Neural progenitor cell (in vitro differentiated cells): ENCODE measurements at places on chromosomes 3 and 15.

GRCh38 chr3:172359231-172359630 lies 89.0 kb downstream of the GHSR start:
- H3K36me3 ChIP-seq, result no peaks in the 10 kb centered on the region
- no peaks in the 10 kb centered on the region for H3K27me3 ChIP-seq
- no peaks in the 10 kb centered on the region for H3K4me1 ChIP-seq
- no peak overlapping the region for H3K27ac ChIP-seq
- no peak for DNase-seq
- H3K4me3 ChIP-seq, result no peak overlapping the region

DNA sequence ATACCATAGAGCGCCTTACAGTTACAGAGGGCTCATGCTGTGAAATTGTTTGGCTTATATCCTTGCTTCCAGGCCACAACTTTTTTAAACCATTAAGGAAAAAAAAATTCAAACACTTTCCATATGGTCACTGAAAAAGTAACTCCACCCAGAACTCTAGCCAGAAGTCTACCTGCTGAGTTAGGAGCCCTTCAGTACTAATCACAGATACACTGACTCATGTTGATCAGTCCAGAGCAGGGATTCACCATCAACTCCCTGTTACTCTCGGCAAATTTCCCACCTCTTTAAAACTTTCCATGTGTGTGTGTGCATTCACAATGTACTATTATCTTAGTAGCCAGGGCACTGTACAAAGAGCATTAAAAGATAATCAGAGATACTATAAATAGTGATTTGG lies 372.8 kb downstream of the MAGI1 start:
- H3K27me3 ChIP-seq, result no peaks in the 10 kb centered on the region
- H3K4me1 ChIP-seq, result no peaks in the 10 kb centered on the region
- no peaks in the 10 kb centered on the region for H3K36me3 ChIP-seq
- H3K27ac ChIP-seq, result no peak overlapping the region

DNA sequence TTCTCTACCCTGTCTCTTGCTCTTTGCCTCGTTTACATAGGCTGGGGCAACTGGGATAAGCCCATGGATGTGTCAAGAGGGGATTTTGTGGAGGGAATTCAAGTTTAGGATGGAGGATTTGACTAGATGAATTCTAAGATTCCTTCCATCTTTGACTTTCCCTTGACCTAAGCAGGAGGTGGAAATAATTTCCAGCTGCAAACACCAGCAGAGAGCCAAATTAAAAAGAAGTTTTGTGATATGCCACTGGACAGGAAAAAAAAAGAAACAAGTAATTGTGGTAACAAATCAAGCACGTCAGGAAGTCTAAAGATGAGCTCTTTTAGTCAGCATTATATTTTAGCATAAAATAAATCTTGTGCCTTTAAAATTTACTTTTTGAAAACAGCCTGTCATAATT lies 49.8 kb downstream of the KCNMB2 start:
- H3K36me3 ChIP-seq, result no peaks in the 10 kb centered on the region
- no peaks in the 10 kb centered on the region for H3K27me3 ChIP-seq
- no peak overlapping the region for H3K4me3 ChIP-seq
- H3K27ac ChIP-seq, result no peak overlapping the region
- no peak for DNase-seq

- no peak overlapping the region for H3K27ac ChIP-seq
- H3K27me3 ChIP-seq, result no peaks in the 10 kb centered on the region
- no peak overlapping the region for H3K4me3 ChIP-seq
- no peaks in the 10 kb centered on the region for H3K36me3 ChIP-seq
Measured at GRCh38 chr15:67479781-67480505, 41.0 kb upstream of the C15orf61 start.

- H3K27me3 ChIP-seq, result no peaks in the 10 kb centered on the region
- peaks cover 20% of the 10 kb centered on the region for H3K4me1 ChIP-seq
- peak overlapping the region; percentile 55 for H3K27ac ChIP-seq
- no peak overlapping the region for H3K4me3 ChIP-seq
- no peaks in the 10 kb centered on the region for H3K36me3 ChIP-seq
Measured at GRCh38 chr3:59506191-59506590, 456.4 kb upstream of the CFAP20DC start.

DNA sequence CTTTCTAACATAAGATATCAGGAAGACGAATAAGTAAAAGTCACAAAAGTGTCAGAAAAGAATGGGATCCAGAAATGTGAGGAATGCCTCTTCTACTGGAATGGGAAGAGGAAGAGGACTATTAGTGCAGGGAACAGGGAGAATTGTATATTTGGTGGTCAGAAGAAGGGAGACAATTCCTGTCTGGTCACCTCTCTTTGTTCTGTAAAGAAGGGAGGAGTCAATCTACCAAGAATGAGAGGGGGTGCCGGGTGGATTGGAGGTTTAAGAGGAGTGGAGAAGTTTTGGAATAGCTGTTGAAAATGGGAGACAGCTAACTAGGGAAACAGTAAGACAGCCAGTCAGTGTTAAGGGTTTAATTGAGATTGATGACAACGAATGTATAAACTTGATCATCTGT lies 20.1 kb downstream of the COMMD2 start:
- no peaks in the 10 kb centered on the region for H3K27me3 ChIP-seq
- no peaks in the 10 kb centered on the region for H3K36me3 ChIP-seq
- DNase-seq, result no peak
- no peaks in the 10 kb centered on the region for H3K4me1 ChIP-seq

GRCh38 chr3:47455806-47456452 lies 19.8 kb downstream of the SCAP start:
- no peak overlapping the region for H3K27ac ChIP-seq
- H3K4me3 ChIP-seq, result no peak overlapping the region
- no peaks in the 10 kb centered on the region for H3K36me3 ChIP-seq
- DNase-seq, result no peak
- no peaks in the 10 kb centered on the region for H3K4me1 ChIP-seq
- no peaks in the 10 kb centered on the region for H3K27me3 ChIP-seq

GRCh38 chr3:112303764-112304325 lies 9.8 kb upstream of the SLC9C1 start:
- peaks cover 6% of the 10 kb centered on the region for H3K36me3 ChIP-seq
- H3K4me3 ChIP-seq, result peak overlapping the region; percentile 43
- peaks cover 49% of the 10 kb centered on the region for H3K4me1 ChIP-seq
- no peaks in the 10 kb centered on the region for H3K27me3 ChIP-seq
- peak; percentile 43 for DNase-seq

DNA sequence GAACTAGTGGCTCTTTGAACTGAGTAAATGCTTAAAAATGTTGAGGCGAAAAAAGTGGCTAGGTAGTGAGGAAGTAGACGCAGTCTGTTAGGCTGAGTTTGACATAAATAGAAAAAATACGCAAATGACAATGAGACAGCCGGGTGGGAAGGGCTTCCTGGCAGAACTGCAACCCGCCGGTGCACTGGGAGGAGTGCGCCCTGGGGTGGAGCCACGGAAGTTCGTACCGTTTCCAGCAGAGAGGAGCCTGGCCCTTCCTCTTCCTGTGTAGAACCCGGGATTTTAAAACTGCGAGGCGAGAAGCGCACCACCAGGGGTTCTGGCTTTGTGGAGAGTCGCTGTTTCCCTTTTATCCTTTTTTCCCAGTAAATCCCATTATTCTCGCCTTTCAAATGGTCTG lies 602.6 kb downstream of the PYDC2 start:
- no peaks in the 10 kb centered on the region for H3K27me3 ChIP-seq
- no peak overlapping the region for H3K4me3 ChIP-seq
- H3K27ac ChIP-seq, result peak overlapping the region; percentile 48
- H3K36me3 ChIP-seq, result no peaks in the 10 kb centered on the region
- H3K4me1 ChIP-seq, result peaks cover 56% of the 10 kb centered on the region

DNA sequence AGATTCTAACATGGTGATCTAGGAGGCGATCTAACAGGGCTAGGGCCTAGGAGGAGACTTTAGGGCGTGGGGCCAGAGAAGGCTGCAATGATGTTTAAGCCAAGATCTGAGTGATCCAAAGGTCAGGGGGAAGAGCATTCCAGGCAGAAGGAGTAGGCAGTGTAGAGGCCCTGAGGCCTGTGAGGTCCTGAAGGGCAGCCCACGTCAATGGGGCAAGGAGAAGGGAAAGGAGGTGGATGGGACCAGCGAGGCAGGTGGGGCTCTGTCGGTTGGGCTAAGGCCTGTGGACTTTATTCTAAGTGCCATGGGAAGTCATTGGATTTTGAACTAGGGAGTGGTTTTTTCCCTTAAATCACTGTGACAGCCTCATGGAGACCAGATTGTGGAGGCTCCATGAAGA lies 10.2 kb upstream of the DNAH1 start:
- H3K27me3 ChIP-seq, result no peaks in the 10 kb centered on the region
- H3K36me3 ChIP-seq, result no peaks in the 10 kb centered on the region
- DNase-seq, result no peak
- H3K4me1 ChIP-seq, result peaks cover 25% of the 10 kb centered on the region

DNA sequence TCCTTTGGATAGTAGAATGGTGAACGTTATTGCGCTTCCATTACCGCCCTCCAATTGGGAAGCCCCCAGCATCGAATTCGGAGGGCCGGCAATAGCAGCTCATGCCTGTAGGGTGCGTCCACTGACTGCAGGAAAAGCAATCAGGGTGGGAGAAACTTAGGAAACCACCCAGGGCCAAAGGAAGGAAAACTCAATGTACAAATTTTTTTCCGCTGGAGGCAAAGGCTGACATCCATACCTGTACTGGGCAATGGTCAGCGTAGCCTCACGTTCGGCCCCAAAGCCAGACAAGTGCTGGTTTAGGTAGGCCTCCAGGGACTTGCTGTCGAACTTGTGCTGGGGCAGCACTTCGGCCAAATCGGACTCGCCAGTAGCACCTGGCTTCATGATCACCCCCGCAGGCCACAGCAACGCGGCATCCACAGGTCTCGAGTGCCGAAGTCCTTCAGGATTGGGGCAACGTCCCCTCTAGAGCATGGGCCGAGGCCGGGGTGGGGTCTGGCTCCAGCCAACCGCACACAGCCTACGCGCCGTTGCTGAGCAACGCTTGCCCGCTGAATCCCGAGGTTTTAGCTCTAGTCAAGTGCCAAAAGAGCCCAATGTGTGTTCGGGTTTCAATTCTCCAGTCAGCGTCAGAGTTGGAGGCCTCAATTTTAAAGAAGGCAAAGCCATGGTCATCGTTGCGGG lies at the start of gene ACAD11:
TSS of gene ACAD11 (minus strand) at position 445 of the 687 bp plus-strand sequence. CDS start at position 387, 58 bp downstream.
- DNase-seq, result peak; percentile 79
- H3K36me3 ChIP-seq, result no peaks in the 10 kb centered on the region
- no peaks in the 10 kb centered on the region for H3K27me3 ChIP-seq

GRCh38 chr3:20256144-20256543 lies 70.1 kb upstream of the SGO1 start:
- H3K27ac ChIP-seq, result no peak overlapping the region
- no peak for DNase-seq
- peaks cover 8% of the 10 kb centered on the region for H3K4me1 ChIP-seq
- no peaks in the 10 kb centered on the region for H3K27me3 ChIP-seq

GRCh38 chr15:25441111-25441510 lies 2.3 kb upstream of the UBE3A start:
- no peak for DNase-seq
- no peaks in the 10 kb centered on the region for H3K27me3 ChIP-seq
- no peaks in the 10 kb centered on the region for H3K36me3 ChIP-seq
- H3K4me1 ChIP-seq, result peaks cover 20% of the 10 kb centered on the region

DNA sequence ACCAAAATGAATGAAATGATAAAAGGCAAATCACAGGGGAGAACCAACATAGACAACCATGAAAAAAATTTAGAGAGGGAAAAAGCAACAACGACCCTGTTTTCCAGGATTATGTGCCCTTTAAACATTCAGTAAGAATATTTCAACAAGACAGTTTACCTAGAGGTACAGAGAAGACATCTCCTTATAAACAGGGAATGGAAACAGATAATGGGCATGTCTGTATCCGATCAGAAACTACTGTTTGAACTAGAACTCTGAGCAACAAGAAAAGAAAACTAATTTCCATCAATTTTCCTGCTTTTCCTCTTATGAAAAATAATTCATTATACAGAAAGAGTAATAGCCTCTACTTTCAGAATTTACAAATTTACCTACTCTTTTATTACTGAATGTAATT lies 39.3 kb downstream of the DLG1 start:
- peaks cover 80% of the 10 kb centered on the region for H3K4me1 ChIP-seq
- H3K36me3 ChIP-seq, result no peaks in the 10 kb centered on the region
- no peaks in the 10 kb centered on the region for H3K27me3 ChIP-seq
- peak overlapping the region; percentile 69 for H3K27ac ChIP-seq

- no peaks in the 10 kb centered on the region for H3K36me3 ChIP-seq
- no peak for DNase-seq
- no peak overlapping the region for H3K27ac ChIP-seq
- no peaks in the 10 kb centered on the region for H3K27me3 ChIP-seq
Measured at GRCh38 chr3:123341871-123342630, 106.8 kb downstream of the ADCY5 start.

GRCh38 chr3:146861262-146861661 lies 256.1 kb upstream of the PLSCR5 start:
- H3K4me3 ChIP-seq, result no peak overlapping the region
- H3K36me3 ChIP-seq, result no peaks in the 10 kb centered on the region
- H3K27me3 ChIP-seq, result no peaks in the 10 kb centered on the region

DNA sequence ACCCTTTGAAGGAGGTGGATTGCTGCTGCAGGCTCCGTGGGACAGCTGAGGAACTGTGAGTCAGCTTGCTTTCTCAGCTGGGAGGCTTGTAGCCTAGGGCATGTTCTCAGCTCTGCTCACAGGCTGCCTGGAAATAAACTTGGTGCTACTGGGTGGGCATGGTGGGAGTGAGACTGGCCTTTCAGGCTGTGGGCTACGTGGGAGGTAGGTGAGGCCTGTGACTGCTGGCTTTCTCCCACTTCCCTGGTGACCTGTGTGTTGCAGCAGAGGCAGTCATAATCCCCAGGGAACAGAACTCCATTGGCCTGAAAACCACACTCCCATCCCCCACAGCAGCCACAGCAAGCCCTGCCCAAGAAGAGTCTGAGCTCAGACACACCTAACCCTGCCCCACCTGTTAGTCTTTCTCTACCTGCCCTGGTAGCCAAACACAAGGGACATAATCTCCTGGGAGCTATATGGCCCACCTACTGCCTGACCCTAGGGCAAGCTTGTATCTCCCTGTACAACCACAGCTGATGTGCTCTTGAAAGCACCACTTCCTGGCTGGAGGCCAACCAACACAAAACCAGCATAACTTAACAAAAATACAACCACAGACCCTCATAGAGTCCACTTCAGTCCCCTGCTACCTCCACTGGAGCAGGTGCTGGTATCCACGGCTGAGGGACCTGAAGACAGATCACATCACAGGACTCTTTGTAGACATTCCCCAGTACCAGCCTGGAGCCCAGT lies 236.5 kb downstream of the SQOR start:
- H3K4me1 ChIP-seq, result no peaks in the 10 kb centered on the region
- H3K27ac ChIP-seq, result no peak overlapping the region
- DNase-seq, result no peak
- H3K36me3 ChIP-seq, result no peaks in the 10 kb centered on the region

- H3K4me1 ChIP-seq, result peaks cover 6% of the 10 kb centered on the region
- no peak for DNase-seq
- no peaks in the 10 kb centered on the region for H3K27me3 ChIP-seq
- no peak overlapping the region for H3K4me3 ChIP-seq
- H3K36me3 ChIP-seq, result no peaks in the 10 kb centered on the region
Measured at GRCh38 chr3:176937541-176937940, 259.7 kb downstream of the TBL1XR1 start.

- peaks cover 33% of the 10 kb centered on the region for H3K36me3 ChIP-seq
- no peaks in the 10 kb centered on the region for H3K27me3 ChIP-seq
- no peak overlapping the region for H3K4me3 ChIP-seq
- DNase-seq, result no peak
Measured at GRCh38 chr3:197068077-197068476, 38.5 kb upstream of the MELTF start.
